ENCODE measurements at places on chromosomes 7 and 10.

DNA sequence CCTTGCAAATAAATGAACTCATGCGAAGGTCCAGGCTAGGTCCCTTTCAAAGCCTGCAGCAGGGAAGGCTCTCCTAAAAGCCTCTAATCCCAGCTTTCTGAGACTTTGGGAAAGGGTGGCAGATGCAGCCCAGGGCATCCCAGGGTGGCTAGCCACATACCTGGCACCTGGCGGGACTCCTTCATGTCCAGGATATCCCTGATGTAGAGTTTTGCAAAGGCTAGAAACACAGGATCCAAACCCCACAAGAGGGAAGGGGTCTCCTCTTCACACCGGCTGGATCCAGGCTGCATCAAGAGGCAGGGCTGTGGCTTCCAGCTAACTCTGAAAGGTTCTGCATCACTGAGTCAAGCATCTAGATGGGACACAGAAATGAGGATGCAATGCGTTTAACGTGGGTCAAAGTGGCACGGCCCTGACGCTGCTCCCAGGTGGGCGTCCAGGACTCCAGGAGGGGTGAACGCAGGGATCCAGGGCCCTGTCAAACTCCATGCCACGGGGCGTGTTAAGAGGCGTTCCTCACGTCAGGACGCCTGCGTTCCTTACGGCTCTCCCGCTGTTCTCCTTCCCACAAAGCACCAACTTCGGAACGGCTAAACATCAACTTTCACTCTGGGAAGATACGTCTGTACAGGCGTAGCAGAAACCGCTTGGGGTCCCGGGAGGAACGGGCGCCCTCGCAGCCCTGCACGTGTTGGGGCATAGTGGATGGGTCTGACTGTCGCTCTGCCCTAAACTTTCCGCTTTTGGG, 507 bp downstream of the STN1 start:
- no peak for DNase-seq

- DNase-seq, result peak; percentile 55
Measured at GRCh38 chr7:41943094-41943577, 240.2 kb upstream of the INHBA start.

DNA sequence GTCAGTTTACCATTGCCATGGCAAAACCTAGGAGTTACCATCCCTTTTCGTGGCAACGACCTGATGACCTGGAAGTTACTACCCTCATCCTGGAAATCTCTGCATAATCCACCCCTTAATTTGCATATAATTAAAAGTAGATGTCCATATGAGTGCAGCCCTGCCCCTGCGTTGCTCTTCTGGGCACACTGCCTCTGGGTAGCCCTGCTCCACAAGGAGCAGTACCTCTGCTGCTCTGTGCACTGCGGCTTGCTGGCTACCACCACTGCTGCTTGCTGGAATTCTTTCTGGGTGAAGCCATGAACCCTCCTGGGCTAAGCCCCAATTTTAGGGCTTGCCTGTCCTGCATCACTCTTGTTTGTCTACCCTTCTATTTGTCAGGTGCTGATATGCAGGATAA, 12.5 kb downstream of the CYP17A1 start:
- no peak for DNase-seq

DNA sequence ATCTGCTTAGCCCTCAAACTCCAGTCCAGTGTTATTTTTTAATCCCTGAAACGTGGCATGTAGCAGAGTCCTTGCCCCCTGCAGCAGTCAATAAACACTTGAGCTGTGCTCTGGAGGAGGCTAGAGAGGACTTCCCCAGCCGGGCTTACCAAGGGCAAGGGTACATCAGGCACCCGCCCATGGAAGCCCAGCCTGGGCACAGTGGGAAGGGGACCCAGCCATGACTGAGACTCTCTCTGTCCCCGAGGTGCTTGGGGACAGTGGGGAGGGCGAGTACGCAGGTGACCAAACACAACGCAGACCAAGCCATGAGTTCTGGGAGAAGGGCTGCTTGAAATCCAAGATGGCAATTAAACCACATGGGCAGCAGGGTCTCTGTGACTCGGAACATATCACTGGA, 45.2 kb downstream of the EBF3 start:
- DNase-seq, result no peak

DNA sequence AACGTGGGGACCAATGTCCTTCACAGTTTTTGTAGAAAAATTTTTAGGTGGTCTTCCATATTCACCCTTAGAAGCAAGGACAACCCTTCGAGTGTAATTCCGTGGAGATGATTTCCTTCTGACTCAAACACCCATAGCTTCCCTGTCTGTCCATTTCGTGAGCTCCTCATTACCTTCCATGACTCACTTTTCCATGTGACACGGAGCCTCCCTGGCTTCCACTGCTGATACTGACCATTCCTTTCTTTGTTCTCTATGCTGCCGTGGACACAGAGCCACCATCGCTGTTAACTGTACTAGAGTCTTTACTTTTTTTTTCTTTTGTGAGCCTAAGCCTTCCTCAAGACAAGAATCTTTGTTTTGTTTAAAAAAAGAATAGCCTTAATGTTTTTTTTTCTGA, 12.5 kb upstream of the ARMS2 start:
- no peak for DNase-seq

DNA sequence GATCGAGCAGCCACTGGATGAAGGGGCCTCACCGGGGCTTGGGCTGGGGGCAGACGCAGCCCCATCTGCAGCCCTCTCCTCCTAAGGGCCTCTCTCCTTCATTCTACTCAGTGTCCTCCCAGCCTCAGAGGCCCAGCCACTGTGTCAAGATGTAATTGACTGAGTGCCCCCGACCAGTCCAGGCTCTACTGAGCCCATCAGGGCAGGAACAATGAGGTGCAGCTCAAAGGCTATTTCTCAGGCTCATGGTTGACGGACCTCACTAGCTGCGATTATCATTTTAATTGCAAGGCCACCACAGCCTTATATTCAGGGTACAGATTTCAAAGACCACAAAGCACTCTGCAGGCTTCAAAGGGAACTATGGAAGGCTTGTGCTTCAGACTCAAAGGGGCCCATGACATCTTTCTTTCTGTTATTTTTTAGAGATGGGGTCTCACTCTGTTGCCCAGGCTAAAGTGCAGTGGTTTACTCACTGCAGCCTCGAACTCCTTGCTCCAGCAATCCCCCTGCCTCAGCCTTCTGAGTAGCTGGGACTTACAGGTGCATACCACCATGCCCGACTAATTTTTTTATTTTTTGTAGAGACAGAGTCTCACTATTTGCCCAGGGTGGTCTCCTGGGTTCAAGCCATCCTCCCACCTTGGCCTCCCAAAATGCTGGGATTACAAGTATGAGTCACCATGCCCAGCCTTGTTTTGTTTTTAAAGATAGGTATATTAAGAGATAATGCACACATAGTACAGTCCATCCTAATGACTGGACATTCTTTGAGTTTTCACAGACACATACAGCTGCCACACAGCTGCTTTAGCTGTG, 23.7 kb downstream of the SLC29A3 start:
- DNase-seq, result no peak

- no peak for DNase-seq
Measured at GRCh38 chr10:110129490-110129889, 77.9 kb upstream of the MXI1 start.

DNA sequence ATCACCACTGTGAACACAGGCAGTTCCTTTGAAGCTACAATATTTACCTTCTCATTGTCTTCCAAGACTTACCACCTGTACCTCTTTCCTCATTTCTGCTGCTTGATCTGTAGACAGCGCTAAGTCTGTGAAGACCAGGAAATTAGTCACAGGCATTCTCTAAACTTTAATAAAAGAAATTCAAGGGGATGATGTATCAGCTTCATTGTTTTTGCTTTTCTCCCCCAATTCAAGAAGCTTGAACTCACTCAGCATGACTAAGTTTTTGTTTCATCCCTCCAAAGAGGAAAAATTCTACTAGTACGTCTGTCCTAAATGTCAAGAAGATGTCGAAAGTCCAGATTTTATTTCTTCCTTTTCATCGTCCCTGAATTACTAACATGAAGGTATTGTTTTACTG, 75.3 kb upstream of the PPP1R9A start:
- DNase-seq, result no peak

DNA sequence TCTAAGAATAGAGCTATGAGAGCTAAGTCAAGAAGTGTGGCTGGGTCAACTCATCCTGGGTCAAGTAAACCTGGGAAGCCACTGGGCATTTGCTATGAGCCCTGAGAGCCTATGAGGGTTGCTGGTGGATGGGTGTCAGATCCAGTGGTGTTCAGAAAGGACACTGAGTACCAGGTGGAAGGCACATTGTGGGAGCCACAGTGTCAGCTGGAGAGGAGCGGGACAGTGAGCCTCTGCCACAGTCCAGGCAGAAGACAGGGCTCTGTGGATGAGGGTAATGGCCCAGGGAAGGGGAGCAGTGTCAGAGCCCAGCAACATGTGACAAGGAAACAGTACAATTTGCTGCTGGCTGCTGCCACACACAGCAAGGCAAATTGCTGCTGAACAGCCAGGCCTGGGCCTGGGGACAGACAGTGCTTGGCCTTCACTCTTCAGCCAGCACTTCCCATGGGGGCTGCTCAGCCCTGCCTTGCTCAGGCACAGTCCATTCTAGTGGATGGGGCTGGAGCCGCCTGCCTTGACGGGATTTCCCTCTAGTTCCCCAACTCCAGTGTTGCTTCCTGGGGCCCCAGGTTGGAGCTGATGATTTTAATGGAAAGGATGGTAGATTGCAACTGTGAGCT, 90.9 kb upstream of the CHST15 start:
- no peak for DNase-seq

DNA sequence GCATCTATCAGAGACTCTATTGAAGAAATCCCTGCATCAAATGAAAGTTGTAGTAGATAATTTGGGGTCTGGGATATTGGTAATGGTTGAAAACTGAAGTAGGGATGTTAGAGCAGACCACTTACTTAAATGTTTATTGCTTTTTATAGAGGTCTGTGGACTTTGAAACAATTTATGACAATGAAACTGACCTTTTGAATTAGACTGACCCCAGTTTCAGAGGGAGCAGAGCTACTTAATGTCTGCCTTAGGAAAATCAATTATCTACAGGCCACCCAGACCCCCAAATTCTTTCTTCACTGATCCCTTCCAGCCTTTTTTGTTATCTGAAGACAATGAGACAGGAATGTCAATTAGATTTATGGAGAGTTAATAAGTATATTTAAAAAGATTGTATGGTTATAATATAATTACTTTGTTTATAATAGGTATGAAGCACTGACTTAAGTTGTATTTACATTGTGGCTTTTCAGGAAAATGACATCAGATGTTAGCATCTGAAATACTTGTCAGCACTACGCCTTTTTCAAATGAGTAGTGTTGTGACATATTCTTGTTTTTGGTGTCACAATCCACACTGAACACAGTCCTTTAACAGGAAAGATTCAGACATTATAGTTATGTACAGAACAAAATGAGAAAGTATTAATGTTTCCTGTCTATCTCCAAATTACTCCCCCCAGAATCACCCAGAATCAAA, 13.9 kb downstream of the MGAM2 start:
- no peak for DNase-seq

Measured in CD4-positive, alpha-beta T cell treated with Interleukin-21 for 1 hour (primary cell).